ENCODE measurements at places on chromosomes 11 and 22.
A peak's percentile ranks its signal among the peaks of the same experiment; 100 is the strongest.

GRCh38 chr22:23014250-23014649, 56.1 kb upstream of the GNAZ start:
- DNase-seq = no peak

GRCh38 chr22:37018815-37019308, 385 bp downstream of the TST start:
- DNase-seq = peak; percentile 54

DNA sequence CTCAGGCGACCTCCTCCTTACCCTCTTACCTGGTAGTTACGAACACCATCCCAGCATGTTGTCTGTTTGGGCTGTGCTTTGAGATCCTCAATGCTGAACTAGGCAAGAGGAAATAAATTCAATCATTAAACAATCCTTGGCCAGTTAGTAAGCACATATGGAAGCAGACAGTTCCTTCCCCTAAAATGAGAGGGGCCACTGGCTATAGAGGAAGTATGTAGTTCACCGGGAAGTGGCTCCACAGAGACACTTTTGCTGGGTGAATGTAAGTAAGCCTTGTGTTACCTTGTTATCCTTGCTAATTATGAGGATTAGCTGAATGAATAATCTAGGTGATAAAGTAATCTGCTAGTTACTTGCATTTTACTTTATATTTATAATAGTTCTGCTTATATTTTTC, 2.9 kb downstream of the THYN1 start:
- no peak for DNase-seq

DNA sequence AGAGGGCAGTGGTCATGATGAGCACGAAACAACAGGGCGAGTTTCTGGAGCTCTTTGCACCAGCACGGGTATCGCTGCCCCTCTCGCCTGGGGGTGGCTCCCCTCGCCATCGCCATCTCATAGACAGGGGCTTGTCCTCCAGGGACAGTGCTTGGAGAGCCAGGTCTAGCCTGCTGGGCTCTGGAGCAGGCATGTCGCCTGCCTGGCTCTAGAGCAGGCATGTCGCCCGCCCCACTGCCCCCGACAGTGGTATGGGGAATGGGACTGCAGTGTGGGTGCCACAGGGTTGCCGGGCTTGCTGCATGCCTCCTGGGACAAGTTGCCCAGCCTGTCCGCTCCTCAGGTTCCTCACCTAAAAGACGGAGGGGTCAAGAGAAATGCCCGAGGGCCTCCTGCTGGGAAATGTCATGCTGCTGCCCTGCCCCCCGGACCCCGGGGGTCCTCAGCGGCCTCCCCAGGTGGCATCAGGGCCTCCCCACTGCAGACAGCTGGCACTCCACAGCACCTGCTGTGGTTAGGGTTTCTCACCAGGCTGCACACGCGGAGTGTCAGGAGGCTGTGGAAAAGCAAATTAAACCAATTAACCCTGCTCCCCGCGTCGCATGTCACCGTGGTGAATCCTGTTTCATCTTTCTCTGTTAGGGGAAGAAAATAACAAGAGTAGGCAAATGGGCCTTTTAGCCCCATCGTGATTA, 403.0 kb downstream of the TBC1D22A start:
- DNase-seq = peak; percentile 60

- DNase-seq = no peak
These were observed 33.2 kb upstream of the TTC12 start for GRCh38 chr11:113281052-113281725.
